CD4-positive, alpha-beta T cell treated with Interleukin-10 for 1 hour (primary cell): ENCODE measurements at places on chromosomes 4 and X.
A peak's percentile ranks its signal among the peaks of the same experiment; 100 is the strongest.

- no peak for DNase-seq
Observed at GRCh38 chr4:150493851-150494250, 88.1 kb upstream of the MAB21L2 start.

DNA sequence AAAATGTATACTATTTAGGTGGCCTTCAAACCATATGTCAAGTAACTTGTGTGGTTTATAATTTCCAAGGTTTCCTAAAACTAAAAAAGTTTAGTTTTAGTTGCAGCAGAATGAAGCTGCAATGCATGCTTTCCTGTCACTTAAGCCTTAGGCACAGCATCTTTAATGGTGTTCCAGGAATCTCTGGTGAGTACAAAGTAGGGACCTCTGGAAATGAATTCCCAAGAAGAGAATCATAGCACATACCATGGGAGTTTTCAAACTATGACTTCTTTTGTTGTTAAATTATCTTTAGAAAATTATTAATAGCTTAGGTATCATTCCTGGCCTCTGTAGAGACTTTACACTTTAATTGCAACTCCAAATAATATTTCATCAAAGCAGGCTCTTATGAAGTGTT lies 1005.9 kb upstream of the PABPC4L start:
- no peak for DNase-seq

DNA sequence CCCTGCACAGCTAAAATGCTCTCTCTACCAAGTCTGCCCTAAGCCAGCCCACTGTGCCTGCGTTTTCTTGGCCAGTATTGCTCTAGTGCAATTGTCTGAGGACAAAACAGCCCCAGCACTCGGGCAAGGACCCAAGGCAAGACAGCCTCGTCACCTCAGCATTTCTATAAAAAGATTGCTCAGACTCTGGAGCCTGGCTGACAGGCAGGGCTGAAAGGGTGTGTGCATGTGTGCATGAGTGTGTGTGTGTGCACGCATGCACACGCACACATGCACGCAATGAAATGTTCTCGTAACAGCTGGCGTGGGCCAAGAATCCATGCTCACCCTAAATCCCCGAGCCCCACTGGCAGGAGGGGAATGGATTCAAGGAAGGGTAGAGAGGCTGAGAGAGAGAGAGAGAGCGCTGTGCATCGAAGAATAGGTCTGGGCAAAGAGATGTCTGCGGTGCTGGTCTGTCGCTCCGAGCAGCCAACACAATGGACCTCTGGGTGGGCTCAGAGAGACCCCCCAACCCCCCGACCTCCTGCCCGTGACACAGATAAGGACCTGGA lies 579.2 kb downstream of the BCOR start:
- no peak for DNase-seq

- no peak for DNase-seq
Observed at GRCh38 chrX:50677789-50678188, 136.2 kb downstream of the SHROOM4 start.

DNA sequence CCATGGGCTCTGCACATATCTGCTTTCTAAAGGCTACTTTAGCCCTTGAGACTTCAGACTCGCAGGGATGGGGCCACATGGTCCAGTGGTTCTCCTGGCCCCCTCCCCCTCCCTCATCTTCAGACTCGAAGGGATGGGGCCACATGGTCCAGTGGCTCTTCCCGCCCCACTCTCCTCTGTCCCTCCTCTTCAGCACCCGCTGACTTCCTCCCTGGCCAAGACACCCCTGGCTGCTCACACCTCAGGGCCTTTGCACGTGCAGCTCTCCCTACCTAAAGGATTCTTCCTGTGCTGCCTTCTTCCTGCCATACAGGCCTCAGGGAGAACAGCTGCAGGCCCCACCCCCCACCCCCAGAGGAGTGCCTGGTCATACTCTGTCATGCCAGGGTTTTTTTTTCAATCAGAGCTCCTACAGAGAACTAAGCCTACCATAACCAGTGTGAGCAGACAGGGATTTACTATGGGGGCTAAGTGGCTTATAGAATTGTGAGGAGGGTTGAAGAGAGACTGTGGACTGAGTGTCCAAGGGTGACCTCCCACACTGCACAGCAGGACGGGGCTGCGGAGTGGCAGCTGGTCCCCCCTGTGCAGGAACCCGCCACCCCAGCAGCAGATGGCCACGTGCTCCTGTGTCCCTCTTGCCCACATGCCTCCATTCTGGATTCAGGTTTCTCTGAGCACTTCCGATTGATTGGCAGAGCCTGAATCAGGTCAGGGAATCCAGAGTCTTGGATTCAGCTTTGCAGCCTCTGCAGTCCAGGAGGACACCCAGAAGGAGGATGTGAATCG lies 6.1 kb upstream of the SPON2 start:
- DNase-seq, result no peak

- DNase-seq, result peak; percentile 76
Observed at GRCh38 chrX:46573892-46574773, 568 bp downstream of the CHST7 start.

DNA sequence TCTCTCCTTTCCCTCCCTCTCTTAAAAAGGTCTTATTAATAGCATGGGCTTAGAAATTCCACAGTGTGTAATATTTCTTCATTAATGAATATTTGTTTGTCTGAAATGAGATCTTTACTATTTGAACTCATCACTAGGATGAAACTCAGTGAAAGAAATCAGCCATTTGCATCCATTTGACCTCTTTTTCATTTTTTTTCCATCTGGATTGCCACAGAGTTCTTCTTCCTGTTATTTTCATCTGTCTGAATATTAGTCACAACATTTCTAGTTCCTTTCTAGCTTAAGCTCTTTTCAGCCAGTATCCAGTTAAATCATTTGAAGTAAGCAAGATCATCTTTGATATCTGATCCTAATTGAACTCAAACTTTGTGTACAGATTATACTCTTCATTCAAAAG lies 69.2 kb upstream of the PLS3 start:
- no peak for DNase-seq
